ENCODE measurements at places on chromosomes 7 and 10. TPM values are rescaled to one million over a fixed set of nuclear protein-coding genes. Genes with fewer than 3 reads are reported as not detected.

GRCh38 chr7:44114586-44115310, 8.6 kb downstream of the POLD2 start:
- no peak for DNase-seq

The UCMA gene
- total RNA-seq, result not detected

DNA sequence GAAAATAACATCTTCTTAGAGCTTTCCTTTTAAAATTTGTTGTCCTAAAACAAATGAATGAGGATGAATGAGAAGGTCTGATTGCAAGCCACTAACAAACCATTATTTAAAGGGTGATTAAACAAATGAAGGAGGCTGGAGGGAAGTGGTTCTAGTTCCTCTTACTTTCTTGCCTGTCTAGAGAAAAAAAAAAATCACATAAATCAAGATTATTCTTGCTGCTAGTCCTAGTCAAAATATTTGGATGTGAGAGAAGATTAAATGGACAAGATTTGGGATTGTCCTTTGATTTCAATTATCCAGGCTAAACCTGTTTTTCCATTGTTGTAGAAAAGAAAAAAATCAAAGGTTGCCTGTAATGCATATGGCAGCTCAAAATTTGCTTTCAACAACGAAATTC, 3.3 kb downstream of the SKAP2 start:
- no peak for DNase-seq

The VOPP1 gene
- 69.5 TPM for total RNA-seq

The AOAH gene
- total RNA-seq, result 9.4 TPM

GRCh38 chr7:144709066-144709465, 126.8 kb downstream of the TPK1 start:
- DNase-seq, result no peak

The FAM149B1 gene
- 18.1 TPM for total RNA-seq

The LARP4B gene
- total RNA-seq, result 74.7 TPM

DNA sequence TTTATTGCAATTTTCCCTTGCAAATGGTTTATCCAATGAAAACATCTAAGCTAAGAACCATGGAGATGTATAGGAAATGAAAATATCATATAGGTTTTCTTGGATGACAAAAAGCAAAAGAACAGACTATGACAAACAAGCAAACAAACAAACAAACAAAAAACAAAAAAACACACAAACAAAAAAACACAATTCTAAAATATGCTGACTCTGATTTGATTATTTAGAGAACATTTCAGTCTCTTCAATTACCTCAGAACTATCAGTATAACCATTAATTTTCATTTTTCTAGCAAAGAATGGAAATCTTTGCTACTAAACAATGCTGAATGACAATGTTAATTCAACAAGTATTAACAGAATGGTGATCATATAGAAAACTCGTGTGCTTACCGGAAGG, 369.5 kb upstream of the LRRN3 start:
- no peak for DNase-seq

The GPR15LG gene
- total RNA-seq, result not detected

The SLC26A4 gene
- total RNA-seq, result 0.67 TPM

The TEX47 gene
- not detected for total RNA-seq

DNA sequence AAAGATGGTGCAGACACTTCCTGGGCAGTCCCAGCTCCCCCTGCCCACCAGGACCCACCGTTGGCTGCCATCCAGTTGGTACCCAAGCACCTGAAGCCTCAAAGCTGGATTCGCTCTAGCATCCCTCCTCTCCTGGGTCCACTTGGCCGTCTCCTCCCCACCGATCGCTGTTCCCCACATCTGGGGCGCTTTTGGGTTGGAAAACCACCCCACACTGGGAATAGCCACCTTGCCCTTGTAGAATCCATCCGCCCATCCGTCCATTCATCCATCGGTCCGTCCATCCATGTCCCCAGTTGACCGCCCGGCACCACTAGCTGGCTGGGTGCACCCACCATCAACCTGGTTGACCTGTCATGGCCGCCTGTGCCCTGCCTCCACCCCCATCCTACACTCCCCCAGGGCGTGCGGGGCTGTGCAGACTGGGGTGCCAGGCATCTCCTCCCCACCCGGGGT, 14.5 kb upstream of the LIMK1 start:
- no peak for DNase-seq

Measured in mesenteric fat pad (tissue), 1 donor.